ENCODE measurements at places on chromosomes 6 and 20.
A peak's percentile ranks its signal among the peaks of the same experiment; 100 is the strongest.

DNA sequence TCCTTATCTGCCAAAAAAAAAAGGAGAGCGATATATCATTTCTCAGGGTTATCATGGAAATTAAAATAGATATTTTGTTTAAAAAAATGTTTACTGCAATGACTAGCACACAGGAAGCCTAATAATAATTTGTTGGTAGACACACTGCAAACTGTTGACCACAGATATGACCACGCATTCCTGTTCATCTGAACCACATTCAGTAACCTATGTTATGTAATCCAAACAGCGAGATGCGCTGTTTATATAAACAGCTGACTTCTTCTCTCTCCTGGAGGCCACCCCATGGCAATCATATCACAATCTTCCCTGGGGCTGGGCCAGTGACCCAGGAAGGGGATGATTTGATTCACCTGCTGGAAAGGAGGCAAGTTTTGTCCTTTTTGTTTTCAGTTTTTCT is 129.3 kb upstream of the UST start:
- DNase-seq = no peak

GRCh38 chr20:1856424-1856823 is 38.8 kb upstream of the SIRPA start:
- DNase-seq = no peak

DNA sequence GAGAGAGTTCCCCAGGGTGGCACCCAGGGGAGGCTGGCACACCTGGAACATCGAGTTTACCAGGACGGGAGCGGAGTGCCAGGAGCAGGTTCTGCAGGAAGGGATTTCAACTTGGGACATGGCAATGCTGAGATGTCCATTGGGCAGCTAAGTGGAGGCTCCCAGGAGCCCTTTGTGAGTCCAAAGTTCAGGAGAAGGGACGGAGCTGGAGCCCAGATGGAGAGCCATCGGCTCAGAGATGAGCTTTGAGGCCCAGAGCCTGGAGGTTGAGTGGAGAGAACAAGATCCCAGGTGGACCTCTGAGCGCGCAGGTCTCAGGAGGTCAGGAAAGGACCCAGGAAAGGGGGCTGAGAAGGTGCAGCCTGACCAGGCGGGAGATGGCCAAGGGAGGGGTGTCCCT is 67.5 kb upstream of the AFDN start:
- no peak for DNase-seq

- DNase-seq = no peak
Measured at GRCh38 chr6:15672291-15672690, 9.5 kb upstream of the DTNBP1 start.

DNA sequence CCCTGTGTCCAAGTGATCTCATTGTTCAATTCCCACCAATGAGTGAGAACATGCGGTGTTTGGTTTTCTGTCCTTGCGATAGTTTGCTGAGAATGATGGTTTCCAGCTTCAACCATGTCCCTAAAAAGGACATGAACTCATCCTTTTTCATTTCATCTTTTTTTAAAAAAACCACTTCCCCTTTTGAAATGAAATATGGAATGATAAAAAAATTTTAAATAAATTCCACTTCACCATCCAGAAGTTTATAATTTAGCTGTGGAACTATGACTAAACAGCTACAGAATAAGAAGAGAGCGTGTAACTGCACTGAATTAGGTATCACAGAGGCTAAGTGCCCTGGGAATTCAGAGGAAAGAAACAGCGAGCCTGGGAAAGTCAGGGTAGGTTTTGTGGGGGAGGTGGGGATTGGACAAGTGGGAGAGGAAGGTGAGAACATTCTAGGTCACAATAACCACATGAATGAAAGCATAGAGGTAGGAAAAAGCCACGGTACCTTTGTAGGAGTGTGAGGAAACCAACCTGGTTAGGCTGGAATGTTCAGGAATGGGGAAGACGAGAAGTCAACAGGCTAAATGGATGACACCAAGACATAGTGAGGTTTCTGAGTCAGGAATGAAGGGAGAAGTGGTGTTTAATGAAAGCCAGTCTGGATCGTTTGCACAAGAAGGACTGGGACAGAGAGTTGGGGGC is 11.0 kb downstream of the TRIM10 start:
- DNase-seq = no peak

DNA sequence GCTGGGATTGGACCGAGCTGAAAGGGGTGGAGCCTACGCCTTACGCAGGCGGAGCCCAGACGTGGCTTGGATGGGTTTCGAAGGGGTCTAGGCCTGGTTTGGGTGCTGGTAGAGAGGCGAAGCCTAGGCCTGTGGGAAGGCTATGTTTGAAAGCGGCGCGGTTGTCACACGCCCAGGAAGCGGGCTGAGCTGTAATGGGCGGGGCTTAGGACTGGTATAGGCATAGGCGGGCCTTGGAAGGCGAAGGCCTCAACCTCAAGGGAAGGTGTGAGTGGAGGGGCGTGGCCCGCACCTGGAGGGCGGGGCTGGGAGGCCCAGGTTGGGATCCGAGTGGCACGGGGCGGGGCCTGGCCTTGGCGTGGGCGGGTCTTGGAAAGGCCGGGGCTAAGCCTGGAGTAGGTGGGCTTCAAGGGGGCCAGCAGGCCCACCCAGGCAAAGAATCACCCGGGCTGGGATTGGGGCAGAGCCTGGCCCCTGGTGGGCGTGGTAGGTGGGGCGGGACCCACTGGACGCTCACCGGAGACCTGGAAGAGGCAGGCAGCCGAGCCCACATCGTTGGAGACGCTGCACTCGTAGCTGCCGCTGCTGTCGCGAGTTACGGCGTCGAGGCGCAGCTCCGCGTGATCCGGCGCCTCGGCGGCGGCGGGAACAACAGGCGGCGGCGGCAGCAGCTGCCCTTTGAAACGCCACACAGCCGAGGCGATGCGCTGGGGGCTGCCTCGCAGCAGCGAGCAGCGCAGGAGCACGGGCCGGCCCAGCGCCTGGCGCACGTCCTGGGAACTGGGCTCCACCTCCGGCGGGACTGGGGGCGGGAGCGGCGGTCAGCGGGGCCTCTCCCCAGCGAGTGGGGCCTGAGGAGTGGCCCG is 49.0 kb downstream of the MDGA1 start:
- no peak for DNase-seq

DNA sequence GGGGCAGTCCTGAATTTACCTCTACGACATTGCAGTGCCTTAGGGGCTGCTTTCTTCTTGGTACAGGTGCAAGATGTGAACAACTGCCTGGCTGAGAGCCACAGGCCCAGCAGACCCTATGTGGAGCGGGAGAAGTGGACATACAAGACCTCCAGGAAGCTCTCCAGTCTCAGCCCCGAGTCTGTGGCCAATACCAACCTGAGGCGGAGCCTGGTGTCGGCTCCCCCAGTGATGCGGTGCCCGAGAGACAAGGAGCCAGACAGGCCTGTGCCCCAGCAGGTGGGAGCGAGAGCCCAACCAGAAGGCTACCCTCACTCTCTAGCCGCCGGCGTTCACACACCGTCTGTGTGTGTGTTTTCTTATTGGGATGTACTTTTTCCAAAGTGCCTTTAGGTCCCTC is 59.6 kb downstream of the EFCAB8 start:
- DNase-seq = no peak

- no peak for DNase-seq
Measured at GRCh38 chr6:28251661-28252008, 434 bp downstream of the ZKSCAN4 start.

GRCh38 chr6:15602154-15602553 is 60.7 kb downstream of the DTNBP1 start:
- DNase-seq = no peak

DNA sequence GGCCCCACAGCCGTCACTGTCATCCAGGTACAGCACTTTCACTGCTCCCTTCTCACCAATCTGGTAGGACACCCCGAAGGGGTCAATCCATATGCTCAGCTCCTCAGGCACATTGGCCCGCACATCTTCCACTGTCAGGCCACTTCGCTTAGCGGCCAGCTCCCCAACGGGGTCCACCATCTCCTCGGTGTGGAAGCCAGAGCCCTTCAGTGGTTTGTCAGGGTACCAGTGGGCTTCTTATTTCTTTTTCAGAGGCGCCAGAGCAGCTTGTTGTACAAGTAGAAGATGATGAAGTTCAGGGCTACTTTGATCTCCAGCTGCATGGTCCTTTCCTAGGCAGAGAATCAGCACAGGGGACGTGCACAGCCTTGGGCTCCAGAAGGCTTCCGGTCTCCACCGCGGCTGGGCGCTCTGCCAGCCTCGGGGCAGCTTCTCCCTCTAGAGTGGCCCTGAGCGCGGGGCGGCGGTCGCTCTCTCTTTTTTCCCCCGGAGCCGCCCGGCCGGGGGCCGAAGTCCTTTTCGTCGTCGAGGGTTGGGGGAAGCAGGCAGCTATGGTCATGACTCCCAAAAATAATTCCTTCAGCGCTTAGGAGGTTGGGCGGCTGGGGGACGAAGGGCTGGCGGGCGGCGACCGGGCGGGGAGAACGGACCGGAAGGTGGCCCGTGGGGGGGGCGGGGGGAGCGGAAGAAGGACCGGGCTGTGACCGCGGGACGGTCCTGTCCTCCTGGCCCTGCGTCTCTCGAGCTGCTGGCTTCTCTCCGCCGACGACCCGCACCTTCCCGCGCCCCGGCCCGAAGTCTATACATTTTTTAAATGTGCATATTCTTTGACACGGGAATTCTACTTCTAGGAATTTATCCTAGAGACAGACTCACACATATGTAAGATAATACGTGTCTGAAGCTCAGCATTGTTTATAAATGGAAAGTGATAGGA is 6.5 kb upstream of the ZSCAN9 start:
- DNase-seq = no peak

DNA sequence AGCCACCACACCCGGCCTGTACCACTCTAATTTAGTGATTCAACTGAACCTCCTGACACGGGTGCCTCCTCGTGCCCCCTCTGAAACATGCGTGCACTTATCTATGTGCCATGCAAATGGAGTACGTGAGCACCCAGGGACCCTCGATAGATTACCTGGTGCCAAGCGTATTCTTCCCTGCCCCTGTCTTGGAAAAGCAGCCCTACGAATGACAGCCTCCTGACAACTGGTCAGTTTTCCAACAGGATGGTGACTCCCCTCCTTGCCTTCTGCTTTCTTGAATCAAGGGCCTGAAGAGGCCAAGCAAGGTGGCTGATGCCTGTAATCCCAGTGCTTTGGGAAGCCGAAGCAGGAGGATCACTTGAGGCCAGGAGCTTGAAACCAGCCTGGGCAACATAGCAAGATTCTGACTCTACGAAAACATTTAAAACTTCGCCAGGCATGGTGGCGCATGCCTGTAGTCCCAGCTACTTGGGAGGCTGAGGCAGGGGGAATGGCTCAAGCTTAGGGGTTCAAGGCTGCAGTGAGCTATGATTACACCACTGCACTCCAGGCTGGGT is 25.4 kb upstream of the SYNJ2 start:
- DNase-seq = no peak

DNA sequence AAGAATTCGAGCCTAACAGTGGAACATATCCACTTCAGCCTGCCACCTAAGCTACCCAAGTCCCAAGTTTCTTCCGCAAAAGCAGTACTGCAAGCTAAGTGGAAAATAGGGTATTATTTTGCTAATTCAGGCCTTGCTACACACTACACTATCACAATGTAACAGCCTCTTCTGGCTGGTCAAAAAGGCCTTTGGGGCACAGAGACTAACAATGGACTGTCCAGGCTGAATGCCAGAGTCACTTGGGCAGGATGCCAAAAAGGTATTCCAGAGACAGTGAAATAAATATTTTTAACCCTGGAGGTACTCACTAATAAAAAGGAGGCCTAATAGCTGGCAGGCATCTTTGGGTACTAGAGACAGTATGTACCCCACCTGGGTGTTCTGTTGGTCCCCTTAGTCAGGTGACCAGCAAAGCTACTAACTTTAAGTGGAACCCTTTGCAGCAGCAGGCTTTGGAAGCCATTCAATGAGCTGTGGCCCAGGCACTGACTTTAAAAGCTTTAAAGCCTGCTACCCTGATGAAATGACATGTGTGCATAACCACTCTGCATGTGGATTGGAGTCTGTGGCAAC is 692.1 kb downstream of the HTR1B start:
- no peak for DNase-seq

DNA sequence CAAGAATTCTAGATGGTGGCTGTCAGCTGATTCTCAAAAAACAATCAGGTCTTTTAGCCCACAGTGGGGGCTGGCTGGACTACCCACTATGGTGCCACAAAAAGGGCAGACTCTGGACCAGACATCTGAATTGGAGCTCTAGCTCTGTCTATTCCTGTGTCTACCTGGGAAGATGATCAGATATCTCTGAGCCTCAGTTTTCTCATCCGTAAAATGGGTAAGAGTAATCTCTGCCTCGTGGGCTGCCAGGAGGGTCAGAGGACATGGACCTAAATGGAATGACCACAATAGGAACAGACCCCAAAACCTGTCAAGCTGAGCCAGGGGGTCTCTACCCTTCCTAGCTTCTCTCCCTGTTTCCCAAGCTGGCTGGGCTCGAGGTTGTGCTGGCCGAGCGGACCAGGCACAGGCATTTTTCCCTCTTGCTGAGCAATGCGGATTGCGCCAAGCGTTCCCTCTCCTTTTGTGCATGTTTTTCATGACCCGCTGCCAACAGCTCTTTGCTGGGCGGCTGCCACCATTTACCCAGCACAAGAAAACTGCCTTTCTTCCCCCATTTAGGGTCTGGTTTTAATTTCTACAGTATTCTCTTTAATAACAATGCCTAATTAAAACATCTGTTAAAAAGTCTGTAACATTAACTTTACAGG is 74.7 kb upstream of the MAFB start:
- DNase-seq = no peak

DNA sequence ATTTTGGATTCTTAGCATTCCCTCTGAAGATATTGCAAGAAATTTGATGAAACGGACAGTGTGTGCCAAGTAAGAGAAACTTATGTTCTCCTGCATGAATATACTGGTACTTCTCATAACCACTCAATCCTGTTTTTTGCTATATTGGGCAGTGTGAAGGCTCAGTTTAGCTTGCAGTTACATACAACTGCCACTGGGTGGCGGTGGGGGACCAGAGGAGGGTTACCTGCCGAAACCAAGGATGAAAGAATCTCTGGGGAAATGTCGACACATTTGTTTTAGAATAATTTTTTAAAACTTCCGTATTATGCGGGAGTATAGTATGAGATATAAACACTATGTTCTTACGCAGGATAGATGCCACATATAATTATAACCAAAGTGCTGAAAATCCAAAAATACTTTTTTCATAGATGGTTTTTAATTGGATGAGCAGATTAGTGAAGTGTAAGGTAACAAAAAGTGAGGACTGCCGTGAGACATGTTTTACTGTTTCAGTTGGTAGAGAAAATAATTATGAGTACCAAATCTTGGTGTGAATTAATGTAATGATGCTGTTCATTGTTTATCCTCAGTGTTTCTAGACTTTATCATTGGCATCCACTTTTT is 9.7 kb downstream of the TRMT11 start:
- DNase-seq = peak; percentile 36

GRCh38 chr6:51843456-51844056 is 243.9 kb downstream of the PKHD1 start:
- no peak for DNase-seq

Data from stimulated activated CD8-positive, alpha-beta memory T cell treated with anti-CD3 and anti-CD28 coated beads, Interleukin-7, amount 100 ng/mL, for 1 hour (primary cell).